ENCODE measurements at places on chromosomes 1 and 21.

GRCh38 chr1:164605254-164606091 is 46.5 kb downstream of the PBX1 start:
- no peak for DNase-seq

GRCh38 chr21:26783466-26784195 is 61.6 kb downstream of the ADAMTS1 start:
- no peak for DNase-seq

- no peak for DNase-seq
Observed at GRCh38 chr1:224524679-224525078, 90.1 kb upstream of the WDR26 start.

DNA sequence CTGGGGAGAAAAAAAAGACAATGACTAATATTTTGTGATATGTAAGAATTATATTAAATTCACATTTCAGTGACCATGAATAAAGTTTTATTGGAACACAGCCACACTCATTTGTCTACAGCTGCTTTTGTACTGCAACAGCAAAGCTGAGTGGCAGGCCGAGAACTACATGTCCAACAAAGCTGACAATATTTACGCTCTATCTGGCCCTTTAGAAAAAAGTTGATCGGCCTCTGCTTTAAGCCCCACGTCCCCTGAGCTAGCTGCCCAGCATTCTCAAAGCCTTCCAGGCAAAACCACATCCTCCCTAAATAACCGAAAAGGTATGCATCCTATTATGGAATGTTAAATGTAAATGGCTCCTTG is 8.6 kb downstream of the SLC2A1 start:
- DNase-seq: no peak

GRCh38 chr1:107358619-107359327 is 217.9 kb downstream of the NTNG1 start:
- DNase-seq: no peak

DNA sequence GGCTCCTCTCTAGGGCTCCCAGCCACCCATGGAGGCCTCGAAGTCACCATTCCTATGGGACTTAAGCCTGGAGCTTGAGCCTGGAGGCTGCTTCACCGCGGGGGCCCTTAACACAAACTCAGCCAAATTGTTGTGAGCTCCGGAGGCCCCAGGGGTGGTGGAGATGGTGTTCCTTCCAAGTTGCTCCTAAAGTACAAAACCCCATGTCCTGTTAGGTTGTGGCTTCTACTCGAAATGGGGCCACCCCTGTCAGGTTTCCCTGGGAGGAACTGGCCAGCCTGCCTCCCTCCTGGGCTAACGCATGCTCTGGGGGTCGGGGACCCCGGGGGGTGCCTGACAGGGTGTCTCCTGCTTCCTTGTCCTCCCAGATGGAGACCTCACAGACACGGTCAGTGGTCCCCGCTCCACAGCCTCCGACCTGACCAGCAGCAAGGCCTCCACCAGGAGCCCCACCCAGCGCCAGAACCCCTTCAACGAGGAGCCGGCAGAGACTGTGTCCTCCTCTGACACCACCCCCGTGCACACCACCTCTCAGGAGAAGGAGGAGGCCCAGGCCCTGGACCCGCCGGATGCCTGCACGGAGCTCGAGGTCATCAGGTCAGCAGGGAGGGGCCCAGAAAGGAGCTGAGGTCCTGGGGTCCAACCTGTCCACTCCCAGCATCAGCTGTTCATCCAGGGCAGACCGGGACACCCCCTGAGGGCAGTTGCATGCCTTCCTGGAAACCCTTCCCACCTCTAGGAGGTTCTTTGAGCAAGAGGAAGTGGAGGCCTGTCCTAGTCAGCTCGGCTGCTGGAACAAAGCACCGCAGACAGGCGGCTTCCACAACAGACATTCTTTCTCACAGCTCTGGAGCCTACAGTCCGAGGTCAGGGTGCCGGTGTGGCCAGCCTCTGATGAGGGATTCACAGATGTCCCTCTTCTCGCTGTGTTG is 10.8 kb upstream of the SLC25A34 start:
- no peak for DNase-seq

GRCh38 chr1:180198611-180199010 is 31.5 kb upstream of the LHX4 start:
- no peak for DNase-seq

- no peak for DNase-seq
Observed at GRCh38 chr1:208234721-208235120, 9.5 kb downstream of the PLXNA2 start.

DNA sequence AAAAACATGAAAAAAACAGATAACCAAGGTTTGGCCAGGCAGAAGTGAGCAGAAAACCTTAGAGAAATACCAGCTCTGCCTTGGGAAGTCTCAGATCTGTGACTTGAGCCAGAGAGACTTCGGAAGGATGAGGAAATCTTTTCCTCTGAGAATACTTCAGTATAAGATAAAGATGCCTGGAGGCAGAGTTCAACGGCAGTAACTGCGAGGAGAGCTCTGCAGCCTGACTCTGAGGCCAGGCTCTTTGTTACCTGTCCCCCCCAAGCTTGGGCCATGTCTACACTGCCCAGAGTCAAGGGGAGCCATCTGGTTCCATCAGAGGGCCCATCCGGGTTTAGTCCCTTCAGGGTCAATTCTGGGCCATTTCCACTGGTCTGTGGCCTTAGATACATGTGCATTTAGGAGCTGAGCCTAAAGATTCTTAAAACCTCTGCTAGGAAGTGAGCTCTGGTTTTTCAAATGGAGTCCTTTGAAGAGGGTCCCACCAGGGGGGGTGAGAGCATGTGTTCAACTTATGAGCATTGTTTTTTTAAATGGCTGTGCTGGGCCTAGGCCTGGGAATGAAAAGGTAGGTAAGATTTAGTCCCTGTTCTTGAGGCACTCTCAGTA is 8.7 kb downstream of the KIRREL1 start:
- no peak for DNase-seq

DNA sequence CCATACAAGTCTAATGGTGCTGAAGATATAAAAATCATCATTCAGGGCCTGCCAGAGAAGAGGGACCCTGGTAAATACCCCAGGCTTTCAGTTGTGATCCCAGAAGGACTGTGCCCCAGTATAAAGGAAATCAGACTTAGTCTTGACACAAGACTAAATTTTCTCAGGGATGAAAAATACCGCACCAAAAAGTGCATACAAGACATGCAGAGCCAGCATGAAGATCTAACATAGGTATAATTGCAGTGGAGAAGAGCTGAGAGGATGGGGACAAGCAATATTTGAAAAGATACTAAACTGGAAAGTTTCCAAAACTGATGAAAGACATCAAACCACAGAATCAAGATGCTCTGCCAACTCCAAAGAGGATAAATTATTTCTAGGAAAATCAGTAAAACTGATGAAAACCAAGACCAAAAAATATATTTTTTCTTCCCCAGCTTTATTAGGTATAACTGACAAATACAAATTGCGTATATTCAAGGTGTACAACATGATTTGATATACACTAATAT is 17.7 kb upstream of the SIM2 start:
- DNase-seq: no peak

Measured in CD4-positive, alpha-beta T cell treated with Interferon alpha-2 for 1 hour (primary cell).